ENCODE measurements at places on chromosomes 7 and 10.
A peak's percentile ranks its signal among the peaks of the same experiment; 100 is the strongest.

DNA sequence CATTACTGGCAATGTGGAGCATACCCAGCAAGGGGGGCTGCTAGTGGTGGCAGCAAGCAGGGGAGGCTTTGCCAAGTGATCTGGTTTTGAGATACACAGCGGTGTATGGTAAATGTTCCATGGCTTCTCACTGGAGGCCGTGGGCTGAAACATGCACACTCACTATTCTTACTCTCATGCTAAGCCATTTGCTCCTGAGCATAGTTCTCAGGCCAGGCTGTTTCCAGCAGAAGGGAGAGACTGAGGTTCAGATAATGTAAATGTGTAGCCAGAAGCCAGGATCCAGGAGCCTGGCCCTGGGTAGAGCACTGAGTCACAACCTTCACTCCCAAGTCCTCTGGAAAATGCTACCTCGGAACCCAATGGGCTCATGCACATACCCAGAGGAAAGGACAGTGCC lies 757.9 kb downstream of the GRID1 start:
- ATAC-seq: no peak
- H3K4me3 ChIP-seq: no peak overlapping the region
- H3K36me3 ChIP-seq: no peaks in the 10 kb centered on the region
- H3K4me1 ChIP-seq: peaks cover 15% of the 10 kb centered on the region

GRCh38 chr7:77330169-77330882 lies 85.8 kb downstream of the GSAP start:
- ATAC-seq: peak; percentile 94
- H3K36me3 ChIP-seq: peaks cover 19% of the 10 kb centered on the region
- H3K27ac ChIP-seq: peak overlapping the region; percentile 75
- H3K4me3 ChIP-seq: peak overlapping the region; percentile 21
- no peaks in the 10 kb centered on the region for H3K27me3 ChIP-seq

GRCh38 chr10:121340271-121340831 lies 257.9 kb downstream of the FGFR2 start:
- ATAC-seq: no peak
- H3K4me3 ChIP-seq: no peak overlapping the region
- H3K4me1 ChIP-seq: no peaks in the 10 kb centered on the region
- H3K27ac ChIP-seq: no peak overlapping the region
- no peaks in the 10 kb centered on the region for H3K36me3 ChIP-seq
- H3K27me3 ChIP-seq: no peaks in the 10 kb centered on the region

GRCh38 chr7:129831424-129832058 lies 121.2 kb downstream of the UBE2H start:
- H3K4me3 ChIP-seq: no peak overlapping the region
- ATAC-seq: no peak
- H3K27ac ChIP-seq: no peak overlapping the region
- peaks cover 20% of the 10 kb centered on the region for H3K36me3 ChIP-seq
- H3K4me1 ChIP-seq: peaks cover 10% of the 10 kb centered on the region

GRCh38 chr7:151175793-151176311 lies 8.4 kb upstream of the GBX1 start:
- no peak for ATAC-seq
- peaks cover 88% of the 10 kb centered on the region for H3K27me3 ChIP-seq
- H3K36me3 ChIP-seq: no peaks in the 10 kb centered on the region
- no peak overlapping the region for H3K4me3 ChIP-seq

DNA sequence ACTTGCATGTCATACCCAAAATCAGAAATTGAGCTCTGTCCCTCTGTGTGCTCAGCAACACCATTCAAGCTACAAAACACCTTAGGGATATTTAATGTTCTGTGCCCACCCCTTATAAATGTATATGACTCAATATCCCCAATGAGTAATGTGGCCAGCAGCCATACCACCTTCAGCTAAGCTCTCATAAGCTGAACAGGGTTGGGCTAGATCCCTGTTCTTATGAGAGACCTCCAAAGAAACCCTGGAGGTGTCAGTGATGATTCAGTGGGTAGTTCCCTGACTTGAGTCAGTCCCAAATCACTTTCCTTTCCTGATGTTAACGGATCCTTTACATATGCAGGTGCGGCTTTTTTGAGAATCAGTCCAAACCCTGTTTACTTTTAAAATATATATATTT lies 253.8 kb downstream of the CREB5 start:
- no peak overlapping the region for H3K27ac ChIP-seq
- ATAC-seq: no peak
- peaks cover 5% of the 10 kb centered on the region for H3K36me3 ChIP-seq
- H3K4me3 ChIP-seq: no peak overlapping the region
- peaks cover 25% of the 10 kb centered on the region for H3K27me3 ChIP-seq

DNA sequence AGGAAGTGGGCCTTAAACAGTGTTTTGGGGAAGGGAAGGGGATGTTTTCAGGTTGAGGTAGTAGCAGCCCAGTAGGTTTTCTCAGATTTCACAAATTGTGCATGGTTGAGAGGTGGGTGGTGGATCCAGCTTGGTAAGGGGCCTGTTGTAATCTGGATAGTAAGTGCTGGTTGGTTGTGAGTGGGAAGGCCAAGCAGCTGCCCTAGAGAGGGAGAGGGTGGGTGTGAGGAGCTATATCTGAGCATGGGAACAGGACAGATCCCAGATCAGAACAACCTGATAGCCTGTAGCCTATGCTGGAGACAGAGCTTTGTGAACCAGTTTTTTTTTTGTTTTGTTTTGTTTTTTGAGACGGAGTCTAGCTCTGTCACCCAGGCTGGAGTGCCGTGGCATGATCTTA lies 53.9 kb upstream of the ZMIZ2 start:
- H3K27ac ChIP-seq: no peak overlapping the region
- H3K36me3 ChIP-seq: peaks cover 64% of the 10 kb centered on the region
- H3K4me1 ChIP-seq: no peaks in the 10 kb centered on the region
- no peak overlapping the region for H3K4me3 ChIP-seq

- H3K36me3 ChIP-seq: no peaks in the 10 kb centered on the region
- no peak for ATAC-seq
- no peaks in the 10 kb centered on the region for H3K4me1 ChIP-seq
- no peaks in the 10 kb centered on the region for H3K27me3 ChIP-seq
Measured at GRCh38 chr10:28797904-28798371, 120.6 kb downstream of the BAMBI start.

DNA sequence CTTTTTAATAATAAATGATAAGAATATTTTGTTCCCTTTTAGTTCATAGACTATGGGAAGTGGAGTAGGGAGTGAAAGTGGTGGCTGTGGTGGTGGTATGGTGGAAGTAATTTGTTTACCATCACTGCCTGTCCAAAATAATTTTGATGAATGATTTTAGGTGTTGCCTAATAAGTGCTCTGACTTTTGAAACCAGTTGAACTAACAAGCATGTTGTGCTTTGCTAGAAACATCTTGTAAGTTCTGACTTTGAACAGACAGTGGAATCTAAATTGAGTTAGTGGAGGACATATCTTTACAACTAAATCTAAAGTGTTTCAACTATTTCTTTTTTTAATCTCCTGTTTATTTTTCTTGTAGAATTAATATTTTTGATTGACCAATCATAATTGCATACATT lies 49.7 kb downstream of the ZEB1 start:
- H3K27ac ChIP-seq: no peak overlapping the region
- H3K4me3 ChIP-seq: no peak overlapping the region
- no peak for ATAC-seq
- peaks cover 8% of the 10 kb centered on the region for H3K36me3 ChIP-seq
- H3K4me1 ChIP-seq: peaks cover 57% of the 10 kb centered on the region

DNA sequence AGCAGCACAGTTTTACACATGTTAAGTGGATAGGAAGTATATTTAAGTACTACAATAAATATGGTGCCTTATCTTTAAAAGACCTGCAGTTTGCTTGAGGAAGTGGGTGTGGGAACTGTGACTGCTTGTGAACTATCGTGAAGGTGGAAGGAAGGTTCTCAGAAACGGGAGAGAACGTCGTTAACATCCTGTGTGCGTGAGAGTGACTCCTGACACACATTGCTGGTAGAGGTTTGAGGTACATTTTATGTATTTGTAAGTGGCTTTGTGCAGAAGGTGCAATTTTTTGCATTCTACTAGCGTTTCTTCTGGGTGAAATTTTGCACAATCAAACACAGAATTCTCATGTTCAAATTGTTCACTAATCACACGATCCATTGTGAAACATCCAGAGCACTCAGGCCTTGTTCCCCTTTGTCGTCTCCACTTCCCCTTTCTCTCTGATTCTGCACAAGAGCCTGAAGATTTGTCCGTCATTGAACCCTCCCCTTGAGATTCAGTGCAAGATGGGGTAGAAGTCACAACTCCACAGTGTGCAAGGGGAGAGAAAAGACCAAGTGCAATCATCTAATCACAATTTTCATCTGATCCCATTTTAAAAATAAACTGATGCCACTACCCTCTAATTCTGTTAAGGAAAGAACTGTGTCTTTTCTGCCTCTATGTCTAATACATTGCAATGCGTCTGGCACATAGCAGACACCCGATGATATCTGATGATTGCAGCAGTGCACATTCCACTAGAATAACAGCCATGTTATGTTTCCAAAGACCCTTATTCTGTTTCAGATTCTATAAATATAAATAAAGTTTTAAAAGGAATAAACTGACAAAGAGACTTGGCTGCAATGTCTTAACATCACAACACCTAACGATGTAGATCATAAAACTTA lies 279.9 kb downstream of the NEBL start:
- no peak for ATAC-seq
- no peaks in the 10 kb centered on the region for H3K36me3 ChIP-seq
- no peak overlapping the region for H3K4me3 ChIP-seq
